ENCODE measurements at places on chromosomes 1 and 21. TPM values are rescaled to one million over a fixed set of nuclear protein-coding genes. Genes with fewer than 3 reads are reported as not detected.

DNA sequence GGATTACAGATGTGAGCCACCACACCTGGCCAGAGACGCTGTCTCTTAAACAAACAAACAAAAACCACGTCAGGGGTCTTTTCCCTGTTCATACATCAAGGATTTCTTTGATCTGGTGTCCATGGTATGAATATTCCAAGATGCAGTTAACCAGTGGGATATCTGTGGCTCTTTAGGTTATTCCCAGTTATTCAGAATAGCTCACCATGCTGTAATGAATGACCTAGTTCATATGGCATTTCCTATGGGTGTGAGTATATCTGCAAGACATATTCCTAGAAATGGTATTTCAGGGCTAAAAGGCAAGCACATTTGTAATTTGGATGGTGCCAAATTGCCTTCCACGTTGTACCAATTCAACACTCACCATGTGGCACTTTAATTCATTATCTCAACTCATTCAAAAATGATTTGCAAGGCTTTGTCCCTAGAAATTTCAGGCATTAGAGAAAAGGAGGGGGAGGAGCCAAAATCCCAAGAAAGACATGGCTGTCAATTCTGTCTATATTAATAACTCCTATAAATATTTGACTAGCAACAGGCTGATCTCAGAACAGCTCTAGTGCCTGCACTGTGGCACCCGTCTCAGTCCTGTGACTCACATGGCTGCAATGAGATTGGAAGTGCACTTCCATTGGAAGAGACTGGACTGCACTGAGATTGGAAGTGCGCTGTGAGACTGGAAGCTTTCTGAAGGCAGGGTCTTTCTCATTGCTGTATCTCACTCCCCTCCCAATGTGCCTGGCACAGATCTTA lies 6.0 kb upstream of the STMN1 start:
- no peak overlapping the region for H3K4me3 ChIP-seq
- H3K27me3 ChIP-seq, result no peaks in the 10 kb centered on the region
- H3K27ac ChIP-seq, result no peak overlapping the region
- peaks cover 8% of the 10 kb centered on the region for H3K4me1 ChIP-seq
- no peak for DNase-seq
- H3K36me3 ChIP-seq, result no peaks in the 10 kb centered on the region

Gene TP73
- total RNA-seq, result 2.1 TPM

DNA sequence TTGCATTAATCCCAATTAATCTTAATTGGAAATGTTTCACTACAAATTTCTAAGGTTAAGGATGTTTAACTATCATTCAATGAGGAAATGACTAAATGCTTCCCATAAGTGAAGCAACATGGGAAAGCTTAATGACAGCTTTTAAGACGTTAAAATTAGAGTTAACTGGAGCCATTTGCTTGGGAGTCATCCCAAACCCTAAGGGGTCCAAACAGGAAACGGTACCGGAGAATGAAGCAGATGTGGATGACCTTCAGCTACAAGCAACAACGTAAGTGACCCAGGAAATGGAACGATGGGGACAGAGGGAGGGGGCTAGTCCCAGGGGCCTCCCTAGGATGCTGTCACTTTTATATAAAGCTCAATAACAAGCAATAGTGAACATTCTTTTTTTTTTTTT lies 62.2 kb downstream of the CAPZB start:
- H3K4me3 ChIP-seq, result no peak overlapping the region
- no peaks in the 10 kb centered on the region for H3K27me3 ChIP-seq
- no peak for DNase-seq
- H3K4me1 ChIP-seq, result peaks cover 55% of the 10 kb centered on the region
- no peak overlapping the region for H3K27ac ChIP-seq
- H3K36me3 ChIP-seq, result peaks cover 40% of the 10 kb centered on the region

Gene TENT5C
- 56.2 TPM for total RNA-seq

Gene DCST2
- total RNA-seq, result 1.0 TPM

DNA sequence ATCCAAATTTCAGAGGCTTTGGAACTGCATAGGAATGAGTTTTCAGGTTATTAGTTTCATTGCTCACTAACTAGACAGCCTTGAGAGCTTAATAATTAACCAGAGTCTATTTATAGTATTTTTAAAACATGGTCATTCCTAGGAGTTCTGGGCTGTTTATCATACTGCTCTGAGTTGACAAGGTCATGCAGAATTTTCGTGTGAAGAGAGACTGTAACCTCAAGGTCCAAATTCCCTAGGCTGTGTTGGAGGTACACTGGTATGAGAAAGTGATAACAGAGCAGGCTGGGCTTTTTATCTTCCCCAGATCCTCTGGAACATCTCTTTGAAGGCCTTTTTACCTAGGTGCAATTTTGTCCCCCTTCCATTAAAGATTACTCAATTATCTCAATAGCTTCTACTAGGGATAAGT lies 736.3 kb downstream of the LTN1 start:
- H3K4me3 ChIP-seq, result no peak overlapping the region
- no peaks in the 10 kb centered on the region for H3K36me3 ChIP-seq
- no peak for DNase-seq

- DNase-seq, result peak; percentile 47
- H3K27me3 ChIP-seq, result peaks cover 15% of the 10 kb centered on the region
- H3K36me3 ChIP-seq, result no peaks in the 10 kb centered on the region
- H3K4me1 ChIP-seq, result peaks cover 23% of the 10 kb centered on the region
- peak within 1 kb of the TSS; percentile 89 for H3K4me3 ChIP-seq
These were observed at the start of gene NTNG1 for GRCh38 chr1:107140703-107141490. TSS of gene NTNG1 (plus strand) at chr1:107141039.

Gene MMEL1
- total RNA-seq, result not detected

GRCh38 chr1:26419494-26419893 lies 8.9 kb downstream of the LIN28A start:
- no peak overlapping the region for H3K27ac ChIP-seq
- H3K36me3 ChIP-seq, result no peaks in the 10 kb centered on the region
- H3K4me3 ChIP-seq, result no peak overlapping the region
- DNase-seq, result no peak
- peaks cover 11% of the 10 kb centered on the region for H3K27me3 ChIP-seq
- H3K4me1 ChIP-seq, result no peaks in the 10 kb centered on the region

Gene FCRL2
- total RNA-seq, result 51.6 TPM

Gene MYBPH
- not detected for total RNA-seq

- DNase-seq, result peak; percentile 55
- no peak overlapping the region for H3K27ac ChIP-seq
- no peaks in the 10 kb centered on the region for H3K36me3 ChIP-seq
- peak overlapping the region; percentile 55 for H3K4me3 ChIP-seq
These were observed 1.1 kb upstream of the ESPN start for GRCh38 chr1:6423321-6423999.

DNA sequence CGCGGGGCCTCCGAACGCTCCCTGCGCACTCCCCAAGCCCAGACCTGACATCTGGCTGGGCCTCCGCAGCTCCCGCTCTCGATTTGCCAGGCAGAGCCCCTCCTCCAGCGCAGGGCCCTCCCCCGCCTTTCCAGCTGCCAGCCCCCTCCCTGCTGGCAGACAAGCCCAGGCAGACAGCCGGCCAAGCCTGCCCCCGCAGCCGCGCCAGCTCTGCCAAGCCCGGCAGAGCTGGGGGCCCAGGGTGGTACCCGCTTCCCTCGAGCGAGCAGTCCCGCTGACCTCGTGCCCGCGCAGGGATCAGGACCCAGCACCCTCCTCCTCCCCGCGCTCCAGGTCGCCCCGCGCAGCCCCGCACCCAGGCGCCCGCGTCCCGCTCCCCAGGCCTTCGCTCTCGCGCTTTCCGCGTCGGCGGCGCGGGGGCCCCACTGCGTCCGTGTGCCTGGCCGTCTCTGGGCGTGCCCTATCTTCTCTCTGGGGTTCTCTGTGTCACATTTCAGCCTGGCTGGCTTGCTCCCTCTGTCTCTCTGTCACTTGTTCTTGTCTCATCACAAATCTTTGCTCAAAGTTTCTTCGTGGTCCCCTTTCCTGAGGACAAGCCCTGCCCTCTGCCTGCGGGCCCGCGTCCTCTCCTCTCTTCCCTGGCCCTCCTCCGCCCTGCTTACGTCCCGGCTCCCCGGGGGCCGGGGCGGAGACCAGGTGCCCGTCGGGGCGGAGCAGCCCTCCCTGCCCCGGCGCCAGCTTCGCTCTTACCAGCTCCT lies 580 bp downstream of the INKA2 start:
- H3K4me3 ChIP-seq, result peak overlapping the region; percentile 92
- peak overlapping the region; percentile 84 for H3K27ac ChIP-seq
- H3K36me3 ChIP-seq, result no peaks in the 10 kb centered on the region
- peak; percentile 72 for DNase-seq
- peaks cover 2% of the 10 kb centered on the region for H3K27me3 ChIP-seq

GRCh38 chr1:57345916-57346315 lies 77.9 kb downstream of the DAB1 start:
- H3K36me3 ChIP-seq, result no peaks in the 10 kb centered on the region
- no peaks in the 10 kb centered on the region for H3K4me1 ChIP-seq
- no peak for DNase-seq
- peaks cover 3% of the 10 kb centered on the region for H3K27me3 ChIP-seq
- no peak overlapping the region for H3K4me3 ChIP-seq

Gene OTUD3
- 13.2 TPM for total RNA-seq

Gene SYT2
- total RNA-seq, result not detected

GRCh38 chr1:26476958-26477357 lies 4.7 kb downstream of the HMGN2 start:
- no peak overlapping the region for H3K4me3 ChIP-seq
- DNase-seq, result no peak
- peaks cover 66% of the 10 kb centered on the region for H3K36me3 ChIP-seq

Gene GBP5
- total RNA-seq, result 22.8 TPM

GRCh38 chr1:33960188-33960895 lies 96.5 kb downstream of the HMGB4 start:
- no peak for DNase-seq
- H3K4me1 ChIP-seq, result no peaks in the 10 kb centered on the region
- H3K4me3 ChIP-seq, result no peak overlapping the region
- H3K36me3 ChIP-seq, result no peaks in the 10 kb centered on the region

Gene FCRL3
- total RNA-seq, result 97.1 TPM

DNA sequence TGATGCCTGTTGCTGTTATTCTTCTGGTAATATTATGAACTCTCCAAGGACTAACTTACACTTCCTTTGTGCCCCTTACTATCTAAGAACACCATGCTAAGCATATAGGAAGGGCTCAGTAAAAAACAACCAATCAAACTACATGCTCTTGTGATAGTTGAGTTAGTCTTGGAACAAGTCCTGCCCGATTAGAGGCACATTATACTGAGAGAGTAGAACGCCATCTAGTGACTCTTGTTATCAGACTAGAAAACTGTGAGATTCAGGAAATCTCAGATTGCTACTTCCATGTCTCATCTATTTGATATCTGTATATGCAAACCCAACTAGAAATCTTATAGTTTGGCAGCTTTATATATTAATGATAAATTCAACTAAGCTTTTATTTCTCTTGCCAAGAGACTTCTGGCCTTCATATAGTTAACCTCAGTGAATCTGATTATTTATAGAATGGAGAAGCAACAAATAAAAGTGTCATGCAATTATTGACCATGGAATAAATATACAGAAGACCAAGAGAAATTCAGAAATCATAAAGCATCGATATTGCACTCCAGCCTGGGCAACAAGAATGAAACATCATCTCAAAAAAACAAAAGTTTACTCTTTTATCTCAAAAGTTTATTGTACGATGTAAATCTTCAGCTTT lies 7.8 kb upstream of the SRRM1 start:
- peaks cover 2% of the 10 kb centered on the region for H3K4me1 ChIP-seq
- no peak overlapping the region for H3K27ac ChIP-seq
- peaks cover 2% of the 10 kb centered on the region for H3K27me3 ChIP-seq
- no peak for DNase-seq
- no peak overlapping the region for H3K4me3 ChIP-seq

DNA sequence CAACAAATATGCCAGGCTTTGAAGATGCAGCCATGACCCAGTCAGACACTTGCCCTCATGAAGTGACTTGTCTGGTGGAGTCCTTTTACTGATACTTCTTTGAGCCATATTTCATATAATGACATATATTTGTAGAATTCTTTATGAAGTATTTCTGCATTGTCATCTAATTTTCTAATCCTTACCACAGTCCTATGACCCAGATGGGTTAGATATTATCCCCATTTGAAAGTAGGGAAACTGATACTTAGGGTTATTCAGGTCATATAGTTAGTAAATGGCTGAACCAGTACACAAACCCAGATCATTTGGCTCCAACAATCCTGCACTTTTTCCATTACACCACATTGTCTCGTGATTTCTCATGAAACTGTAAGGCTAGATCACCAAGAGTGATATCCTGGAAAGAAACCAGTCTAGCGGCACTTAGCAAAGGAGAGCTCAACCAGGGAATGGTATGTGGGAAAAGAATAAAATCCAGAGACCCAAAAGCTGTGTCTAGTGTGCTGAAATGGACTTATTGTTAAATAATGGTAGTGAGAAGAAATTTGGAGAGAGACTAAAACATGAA lies 49.6 kb downstream of the ZFYVE9 start:
- H3K4me1 ChIP-seq, result no peaks in the 10 kb centered on the region
- no peaks in the 10 kb centered on the region for H3K27me3 ChIP-seq
- H3K36me3 ChIP-seq, result no peaks in the 10 kb centered on the region
- DNase-seq, result no peak
- no peak overlapping the region for H3K27ac ChIP-seq
- H3K4me3 ChIP-seq, result no peak overlapping the region

GRCh38 chr1:209866201-209866600 lies 38.4 kb downstream of the UTP25 start:
- no peaks in the 10 kb centered on the region for H3K36me3 ChIP-seq
- H3K27me3 ChIP-seq, result peaks cover 15% of the 10 kb centered on the region
- no peak overlapping the region for H3K27ac ChIP-seq
- H3K4me1 ChIP-seq, result no peaks in the 10 kb centered on the region
- DNase-seq, result no peak
- H3K4me3 ChIP-seq, result no peak overlapping the region

GRCh38 chr1:40067023-40067422 lies 26.5 kb downstream of the CAP1 start:
- H3K4me3 ChIP-seq, result no peak overlapping the region
- H3K27me3 ChIP-seq, result no peaks in the 10 kb centered on the region
- peaks cover 89% of the 10 kb centered on the region for H3K36me3 ChIP-seq
- no peak for DNase-seq

GRCh38 chr1:214187933-214188332 lies 93.0 kb upstream of the SMYD2 start:
- DNase-seq, result no peak
- H3K4me1 ChIP-seq, result peaks cover 2% of the 10 kb centered on the region
- peaks cover 48% of the 10 kb centered on the region for H3K27me3 ChIP-seq
- no peak overlapping the region for H3K27ac ChIP-seq
- no peak overlapping the region for H3K4me3 ChIP-seq
- no peaks in the 10 kb centered on the region for H3K36me3 ChIP-seq

DNA sequence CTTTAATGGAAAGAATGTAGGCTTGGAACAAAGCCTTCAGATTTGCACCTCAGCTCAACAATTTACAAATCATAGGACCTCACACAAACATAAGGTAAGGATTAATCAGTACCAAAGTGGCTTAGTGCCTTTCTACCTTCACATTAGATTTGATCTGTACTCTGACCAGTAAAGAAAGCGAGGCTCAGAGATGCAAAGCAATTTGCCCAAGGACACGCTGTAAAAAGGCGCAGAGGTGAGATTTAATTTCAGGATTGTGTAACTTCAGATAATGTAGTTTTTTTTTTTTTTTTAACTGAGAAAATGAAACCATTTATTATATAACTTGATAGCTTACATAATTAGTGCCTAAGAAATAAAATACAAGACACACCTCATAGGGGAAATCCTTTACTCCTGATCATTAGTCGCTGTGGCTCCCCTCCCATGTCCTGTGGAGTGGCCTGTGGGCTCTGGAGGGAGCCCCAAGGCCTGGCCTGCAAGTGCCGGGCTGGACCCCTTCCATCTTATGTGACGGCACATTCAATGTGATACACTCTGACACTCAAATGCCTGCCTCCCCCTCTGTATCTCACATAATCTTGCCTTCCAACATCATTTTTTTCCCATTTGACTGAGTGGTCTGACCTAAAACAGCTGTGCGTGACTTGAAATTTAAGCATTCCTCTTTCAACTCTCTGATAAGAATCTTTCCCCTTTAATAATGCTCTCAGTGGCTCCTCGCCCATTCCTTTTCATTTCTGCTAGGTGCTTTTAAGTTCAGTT lies 426.5 kb upstream of the DAB1 start:
- no peaks in the 10 kb centered on the region for H3K4me1 ChIP-seq
- H3K27ac ChIP-seq, result no peak overlapping the region
- no peaks in the 10 kb centered on the region for H3K27me3 ChIP-seq
- DNase-seq, result no peak

All from activated B cell treated with CpG ODN at 0.5 μM for 24 hours (primary cell).